ENCODE measurements at places on chromosomes 5 and 9.
A peak's percentile ranks its signal among the peaks of the same experiment; 100 is the strongest.

- no peak for DNase-seq
These were observed 216.3 kb downstream of the TTLL11 start for GRCh38 chr9:121876658-121877271.

- DNase-seq: no peak
These were observed 33.8 kb upstream of the IL17B start for GRCh38 chr5:149412783-149413476.

DNA sequence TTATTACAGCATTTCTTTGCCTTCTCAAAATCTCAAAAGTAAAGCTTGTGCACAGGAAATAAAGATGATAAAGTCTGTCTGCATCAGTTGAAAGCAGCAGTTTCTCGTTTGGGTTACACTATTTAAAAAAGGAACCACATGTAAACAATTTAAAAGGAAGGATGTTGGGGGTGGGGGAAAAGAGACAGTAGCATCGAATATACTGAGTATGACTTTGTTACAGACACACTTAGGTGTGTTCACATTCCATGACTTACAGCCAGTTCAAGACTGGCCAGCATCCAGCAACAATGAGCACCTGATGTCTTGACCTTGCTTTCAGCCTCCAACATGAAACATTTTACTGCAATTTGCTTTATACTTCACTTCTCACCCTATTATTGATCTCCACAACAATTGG lies 8.7 kb downstream of the GAPT start:
- DNase-seq: no peak

DNA sequence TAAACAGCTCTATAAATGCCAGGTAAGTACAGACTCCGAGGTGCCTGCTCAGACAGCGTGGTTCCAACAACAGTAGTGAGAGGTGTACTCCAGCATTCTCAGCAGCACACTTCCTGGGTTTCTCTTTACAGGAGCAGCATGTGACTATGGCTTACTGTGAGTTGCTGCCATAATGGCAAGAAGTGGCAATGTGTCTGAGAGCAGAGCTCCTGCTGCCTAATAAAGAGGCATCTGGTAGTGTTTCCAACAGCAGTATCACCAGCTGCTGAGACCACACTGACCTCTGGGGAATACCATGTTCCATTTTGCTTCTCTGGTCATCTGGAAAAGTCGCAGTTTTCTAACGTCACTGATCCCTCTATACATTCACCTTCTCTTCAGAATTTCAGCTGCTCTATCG lies 398.2 kb downstream of the SLCO4C1 start:
- no peak for DNase-seq

DNA sequence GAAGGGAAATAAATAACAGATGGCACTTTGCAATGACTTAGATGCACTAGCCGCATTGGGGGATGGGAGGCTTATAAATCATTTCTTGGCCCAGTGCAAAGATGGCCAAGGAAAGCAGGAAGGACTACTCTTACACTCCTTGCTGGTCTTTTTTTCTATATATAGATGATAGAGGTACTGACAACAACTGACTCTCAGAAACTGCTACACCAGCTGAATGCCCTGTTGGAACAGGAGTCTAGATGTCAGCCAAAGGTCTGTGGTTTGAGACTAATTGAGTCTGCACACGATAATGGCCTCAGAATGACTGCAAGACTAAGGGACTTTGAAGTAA lies 1.7 kb downstream of the CCNG1 start:
- no peak for DNase-seq

GRCh38 chr5:158952248-158952545 lies 147.5 kb downstream of the EBF1 start:
- DNase-seq: no peak

DNA sequence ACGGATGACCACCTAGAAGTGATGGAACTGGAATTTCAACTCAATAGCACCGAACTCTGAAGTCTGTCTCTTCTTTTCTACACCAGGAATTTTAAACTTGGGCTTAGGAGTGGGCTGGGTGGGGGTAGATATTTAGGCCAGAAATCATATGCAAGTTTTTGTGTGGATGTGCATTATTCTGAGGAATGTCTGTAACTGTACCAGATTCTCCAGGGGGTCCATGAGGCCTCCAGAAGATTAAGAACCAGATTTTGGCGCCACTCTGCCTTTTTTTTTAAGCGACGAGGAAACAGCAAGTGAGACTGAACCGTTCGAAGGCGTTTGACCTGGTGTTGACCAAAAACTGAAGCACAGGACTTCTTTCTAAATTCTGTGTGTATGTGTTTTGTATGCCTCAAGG lies 88.8 kb upstream of the TTC23L start:
- DNase-seq: no peak

DNA sequence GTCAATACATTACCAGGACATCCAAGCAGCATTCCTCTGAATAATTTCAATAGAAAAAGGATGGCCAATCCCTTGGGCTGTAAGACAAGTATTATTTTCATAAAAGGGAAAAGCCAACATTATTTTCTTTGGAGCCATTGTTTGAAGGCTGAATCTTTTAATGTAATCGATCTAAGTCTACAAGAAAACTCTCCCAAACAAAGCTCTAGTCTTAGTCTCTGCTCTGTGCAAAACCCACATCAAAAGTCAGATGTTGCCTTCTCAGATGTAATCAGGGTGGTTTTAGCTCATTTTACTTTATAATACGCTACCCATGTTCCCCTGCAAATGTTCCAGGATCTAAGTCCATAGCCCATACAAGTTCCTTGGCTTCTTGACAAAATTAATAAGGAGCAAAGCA lies 325.6 kb downstream of the TRPM3 start:
- no peak for DNase-seq

- DNase-seq: no peak
These were observed 105.6 kb upstream of the RASGRF2 start for GRCh38 chr5:80854583-80854982.

GRCh38 chr5:88251048-88251711 lies 17.5 kb downstream of the TMEM161B start:
- DNase-seq: no peak

- no peak for DNase-seq
These were observed 194.8 kb downstream of the CRB2 start for GRCh38 chr9:123550797-123551196.

- DNase-seq: no peak
These were observed 9.1 kb upstream of the DAB2 start for GRCh38 chr5:39433848-39434247.

DNA sequence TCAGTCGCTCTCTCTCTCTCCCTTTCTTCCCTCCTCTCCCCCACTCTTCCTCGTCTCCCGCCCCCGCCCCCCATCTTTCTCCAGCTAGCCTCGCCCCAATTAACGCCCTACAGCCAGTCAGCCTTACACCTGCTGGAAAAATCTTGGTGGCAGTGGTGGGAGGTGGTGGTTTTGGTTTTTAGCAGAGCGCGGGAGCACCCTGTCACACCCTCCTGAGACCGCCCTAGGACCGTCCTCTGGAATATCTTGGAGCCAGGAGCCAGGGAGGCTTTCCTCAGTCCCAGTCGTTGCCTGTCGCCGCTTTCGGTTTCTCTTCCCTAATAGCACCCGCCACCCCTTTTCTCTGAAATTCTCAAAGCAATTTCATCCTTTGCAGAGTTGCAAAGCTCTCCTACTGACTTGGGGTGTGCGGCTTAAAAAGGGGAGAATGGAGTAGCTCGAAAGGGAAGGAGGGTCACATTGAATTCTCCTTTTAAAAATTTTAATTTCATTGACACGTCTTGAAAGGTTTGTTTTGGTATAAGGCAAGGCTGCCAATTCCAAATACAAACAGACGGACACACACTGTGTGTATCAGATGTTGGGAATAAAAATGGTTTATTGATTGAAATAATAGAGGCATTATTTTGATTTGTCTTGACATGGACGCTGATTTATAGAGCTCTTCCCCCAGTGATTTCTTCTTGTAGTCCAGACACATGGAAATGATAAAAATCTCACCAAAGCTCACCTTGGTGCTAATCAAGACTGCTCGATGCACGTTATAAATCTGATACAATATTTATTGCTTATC lies 301.3 kb downstream of the PARP8 start:
- DNase-seq: no peak

GRCh38 chr9:113580041-113580953 lies 116.8 kb downstream of the RGS3 start:
- DNase-seq: peak; percentile 30

- DNase-seq: no peak
These were observed 1202.1 kb downstream of the PTPRD start for GRCh38 chr9:9410736-9411135.

DNA sequence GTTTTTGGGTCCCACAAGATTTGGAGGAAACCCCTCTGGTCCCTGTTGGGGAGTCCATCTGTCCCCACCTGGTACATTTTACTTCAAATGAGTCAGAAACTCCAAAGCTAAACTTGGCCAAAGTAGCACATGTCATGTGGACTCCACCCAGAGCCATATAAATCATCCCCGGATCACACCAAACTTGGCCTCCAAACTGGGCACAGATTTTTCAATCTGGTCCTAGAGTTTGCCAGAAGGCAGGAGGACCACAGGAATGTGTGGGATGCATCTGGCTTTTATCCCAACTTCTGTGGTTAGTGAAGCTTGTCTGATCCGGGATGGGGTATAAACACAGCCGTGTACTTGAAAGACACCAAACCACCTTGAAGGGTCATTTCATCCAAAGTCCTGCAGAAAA lies 66.3 kb downstream of the MAT2B start:
- DNase-seq: no peak

GRCh38 chr9:33850677-33851076 lies 33.7 kb downstream of the UBE2R2 start:
- no peak for DNase-seq

DNA sequence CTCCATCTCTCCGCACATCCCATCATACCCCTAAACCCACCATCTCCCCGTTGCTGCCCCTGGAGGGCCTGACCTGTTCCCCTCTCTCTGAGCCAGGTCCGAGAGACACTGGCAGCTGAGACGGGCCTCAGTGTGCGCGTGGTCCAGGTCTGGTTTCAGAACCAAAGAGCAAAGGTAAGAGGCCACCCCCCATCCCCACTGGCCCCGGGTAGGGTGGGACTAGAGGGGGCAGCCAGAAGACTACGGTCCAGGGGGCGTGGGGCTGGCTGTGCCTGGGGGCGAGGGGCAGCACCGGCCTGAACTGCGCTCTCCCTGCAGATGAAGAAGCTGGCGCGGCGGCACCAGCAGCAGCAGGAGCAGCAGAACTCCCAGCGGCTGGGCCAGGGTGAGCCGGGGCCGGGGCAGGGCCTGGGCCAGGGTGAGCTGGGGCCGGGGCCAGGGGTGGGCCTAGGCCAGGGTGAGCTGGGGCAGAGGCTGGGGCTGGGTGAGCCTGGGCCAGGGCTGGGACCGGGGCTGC lies 79.8 kb downstream of the LMX1B start:
- DNase-seq: no peak

DNA sequence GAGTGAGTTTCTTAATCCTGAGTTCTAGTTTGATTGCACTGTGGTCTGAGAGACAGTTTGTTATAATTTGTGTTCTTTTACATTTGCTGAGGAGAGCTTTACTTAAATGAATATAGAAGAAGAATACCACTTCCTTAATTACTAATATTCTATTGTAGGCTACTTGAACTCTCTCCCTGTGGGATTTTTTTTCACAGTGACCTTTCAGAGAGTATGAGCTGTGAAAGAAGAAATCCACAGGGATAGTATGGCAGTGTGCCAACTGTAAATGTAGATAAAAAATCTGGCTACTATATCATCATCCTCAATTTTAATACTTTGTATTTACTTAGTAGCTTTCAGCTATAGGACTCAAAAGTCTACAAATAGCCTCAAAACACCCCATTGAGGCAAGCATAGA lies 67.3 kb downstream of the COMMD10 start:
- no peak for DNase-seq

DNA sequence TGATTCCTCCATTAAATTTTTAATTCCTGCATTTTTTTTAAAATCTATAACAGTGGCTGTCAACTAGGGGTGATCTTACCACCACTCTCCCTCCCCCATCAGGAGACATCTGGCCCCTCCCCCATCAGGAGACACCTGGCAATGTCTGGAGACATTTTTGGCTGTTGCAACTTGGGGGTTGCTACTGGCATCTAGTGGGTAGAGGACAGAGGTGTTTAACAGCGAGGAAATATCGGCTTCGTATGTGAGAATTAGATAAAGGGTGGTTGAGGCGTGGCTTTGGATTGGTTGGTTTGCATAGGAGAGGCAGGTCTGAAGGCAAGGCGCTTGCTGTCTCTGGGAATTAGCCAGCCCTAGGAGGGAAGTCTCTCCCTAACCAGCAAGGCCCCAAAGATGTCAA lies 10.5 kb downstream of the CDHR2 start:
- DNase-seq: no peak

DNA sequence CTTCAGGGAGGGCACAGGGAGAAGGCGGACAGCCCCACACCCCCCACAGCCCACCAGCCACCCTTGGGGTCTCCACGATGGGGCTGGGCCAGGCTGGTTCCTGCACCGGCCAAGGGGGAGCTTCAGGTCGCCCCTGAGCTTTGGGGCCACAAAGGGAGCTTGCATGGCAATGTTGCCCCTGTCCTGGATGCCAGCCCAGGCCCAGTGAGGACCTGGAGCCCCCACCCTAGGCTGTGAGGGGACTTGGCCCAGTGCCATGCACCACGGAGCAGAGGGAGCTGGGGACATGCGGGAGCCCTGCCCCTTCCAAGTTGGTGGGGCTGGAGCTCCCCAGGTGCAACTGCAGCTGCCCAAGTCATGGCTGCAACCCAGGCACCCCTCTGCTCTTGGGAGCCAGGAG lies 18.4 kb downstream of the TMEM38B start:
- DNase-seq: no peak

DNA sequence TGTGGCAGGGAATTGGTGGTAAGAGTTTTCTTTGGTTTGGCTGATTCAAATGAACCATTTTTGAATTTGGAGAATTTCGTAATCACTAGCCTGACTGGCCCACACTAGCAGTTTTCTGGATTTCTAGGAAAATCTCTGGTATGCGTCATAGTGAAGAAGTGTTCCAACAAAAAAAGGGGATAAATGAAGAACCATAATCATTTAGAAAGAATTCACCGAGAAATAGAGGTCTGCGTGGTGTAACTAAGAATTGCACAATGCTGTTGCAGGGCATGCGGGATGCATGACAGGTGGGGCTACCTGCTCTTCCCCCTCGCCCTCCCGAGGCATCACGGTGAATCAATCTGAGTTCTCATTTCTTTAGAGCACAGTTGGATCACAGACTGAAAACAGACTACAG lies 232.3 kb upstream of the PAPPA start:
- DNase-seq: no peak

- DNase-seq: no peak
These were observed 32.1 kb downstream of the PDGFRB start for GRCh38 chr5:150123542-150123941.

- no peak for DNase-seq
These were observed 98.8 kb upstream of the BASP1 start for GRCh38 chr5:17118631-17119030.

- no peak for DNase-seq
These were observed 38.9 kb upstream of the SLC2A8 start for GRCh38 chr9:127358023-127358535.

GRCh38 chr9:28053096-28053777 lies 480.0 kb upstream of the C9orf72 start:
- no peak for DNase-seq

- no peak for DNase-seq
These were observed 344.3 kb upstream of the CLINT1 start for GRCh38 chr5:158203261-158203660.
